Right ventricle myocardium inferior (tissue), 1 donor: ENCODE measurements at places on chromosomes 5 and 9.

DNA sequence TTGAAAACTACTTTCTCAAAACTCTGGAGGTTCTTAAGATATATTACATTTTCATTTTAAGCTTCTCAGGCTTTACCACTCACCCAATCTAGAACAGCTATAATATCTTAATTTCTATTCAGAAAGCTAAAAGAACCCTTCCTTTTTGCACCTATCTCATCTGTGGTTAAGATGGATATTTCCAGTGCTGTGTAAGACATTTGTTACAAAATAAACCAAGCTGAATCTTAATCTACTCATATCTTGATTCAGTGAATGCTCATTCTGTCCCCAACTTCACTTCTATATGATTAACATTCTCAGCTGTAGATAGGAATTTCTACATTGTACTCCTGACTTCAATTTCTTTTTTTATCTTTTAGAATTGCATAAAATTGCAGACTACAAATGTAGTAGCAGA lies 15.0 kb downstream of the ABHD17B start:
- DNase-seq, result no peak

DNA sequence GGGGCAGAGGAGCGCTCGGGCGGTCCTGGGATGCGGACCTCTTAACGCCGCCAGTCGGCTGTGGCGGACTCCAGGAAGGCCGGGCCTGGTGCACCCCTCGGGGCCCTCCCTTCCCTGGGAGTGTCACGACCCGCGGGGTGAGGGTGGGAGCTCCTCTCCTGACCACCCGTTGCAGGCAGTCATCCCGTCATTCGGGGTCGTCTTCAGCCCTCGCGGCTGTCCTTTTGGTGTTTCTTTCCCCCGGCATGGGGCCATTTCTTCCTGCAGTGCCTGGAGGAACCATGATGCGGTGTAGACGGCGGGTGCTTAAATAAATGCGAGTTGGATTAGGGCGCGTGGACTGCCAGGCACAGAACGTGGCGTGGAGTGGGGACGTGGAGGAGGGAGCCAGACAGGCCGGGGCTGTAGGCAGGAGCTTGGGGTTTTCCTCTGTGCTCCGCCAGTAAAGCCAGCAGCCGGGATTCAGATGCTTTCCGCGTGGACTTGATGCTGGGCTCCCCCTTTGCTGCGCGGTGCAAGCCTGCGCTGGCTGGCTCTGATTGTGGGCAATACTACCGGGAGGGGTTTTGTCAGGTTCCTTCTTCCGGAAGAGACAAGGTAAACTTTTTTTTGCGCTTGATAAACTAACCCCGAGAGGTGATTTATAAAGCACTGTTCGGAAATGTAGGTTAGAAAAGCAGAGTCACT lies 868 bp downstream of the KDM4C start:
- no peak for DNase-seq

GRCh38 chr5:173287086-173287485 lies 41.1 kb downstream of the STC2 start:
- no peak for DNase-seq

DNA sequence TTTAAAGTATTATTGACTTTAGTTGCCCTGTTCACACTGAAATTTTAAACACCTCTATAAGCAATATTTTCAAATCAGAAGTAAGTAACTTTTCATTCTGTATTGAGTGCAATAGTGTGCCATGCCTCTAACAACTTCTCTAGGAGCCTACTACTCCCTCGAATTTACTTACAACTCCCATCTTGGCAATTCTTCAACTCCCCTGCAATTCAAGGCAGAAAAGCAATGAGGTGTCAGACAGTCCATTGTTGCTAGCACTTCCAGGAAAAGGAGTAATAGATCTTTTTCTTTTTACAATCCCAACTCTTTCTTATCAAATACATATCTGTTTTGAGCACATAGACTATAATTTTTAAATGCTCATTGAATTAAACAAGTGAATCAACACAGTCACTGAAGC lies 222.7 kb upstream of the PUM3 start:
- DNase-seq, result no peak

DNA sequence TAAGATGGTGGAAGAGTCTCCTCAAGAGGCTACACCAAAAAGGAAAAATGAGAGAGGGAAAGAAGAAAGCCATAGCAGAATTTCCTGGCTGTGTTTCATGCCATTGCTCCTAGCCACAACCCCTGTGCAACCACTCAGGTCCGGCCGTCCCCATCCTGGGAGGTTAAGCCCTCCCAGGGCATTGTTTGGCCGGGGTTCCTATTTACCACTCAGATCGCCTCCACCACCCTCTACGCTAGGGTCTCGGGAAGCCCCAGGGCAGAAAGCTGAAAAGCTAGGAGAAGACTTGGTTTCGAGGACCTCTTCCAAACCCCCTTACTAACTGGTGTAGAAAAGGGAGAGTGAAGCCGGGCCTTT lies 715 bp downstream of the RC3H2 start:
- DNase-seq, result peak; percentile 72

GRCh38 chr5:171450423-171451331 lies 31.2 kb downstream of the FGF18 start:
- peak; percentile 78 for DNase-seq

DNA sequence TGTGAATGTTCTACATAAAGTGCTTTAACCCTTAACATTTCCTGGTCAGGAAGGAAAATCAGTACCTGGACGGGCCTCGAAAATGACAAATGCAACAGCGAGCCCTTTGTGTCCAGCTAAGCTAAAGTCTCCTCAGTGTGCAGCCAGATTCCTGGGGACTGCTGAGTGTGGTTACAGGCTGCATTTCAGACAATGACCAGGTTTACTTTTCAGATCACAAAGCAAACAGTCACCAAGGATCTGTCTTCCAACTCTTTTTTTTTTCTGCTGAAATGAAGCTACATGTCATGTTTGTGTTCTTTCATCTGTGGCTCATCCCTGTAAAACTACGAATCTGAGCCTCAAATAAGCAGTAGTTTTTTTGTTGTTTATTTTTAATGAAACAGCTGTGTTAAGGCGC lies 20.8 kb downstream of the SLC46A2 start:
- no peak for DNase-seq

DNA sequence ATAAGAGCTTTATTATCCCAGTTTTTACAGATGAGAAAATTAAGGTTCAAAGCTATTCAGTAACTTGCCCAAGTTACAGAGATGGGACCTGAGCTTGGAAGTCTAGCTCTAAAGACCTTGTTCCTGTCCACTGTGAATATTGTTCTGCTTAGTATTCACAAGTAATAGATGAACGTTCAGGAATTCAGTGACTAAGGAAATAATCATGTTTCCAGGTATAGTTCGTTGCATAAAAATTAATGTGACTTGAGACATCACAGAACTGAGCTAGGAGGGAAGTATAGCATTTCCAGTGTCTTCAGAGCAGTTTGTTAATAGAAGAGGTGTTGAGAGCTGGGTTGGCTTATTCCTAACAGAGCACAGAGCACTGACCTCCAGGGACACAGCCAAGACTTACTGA lies 136.1 kb downstream of the FGF1 start:
- DNase-seq, result no peak
